ENCODE measurements at places on chromosomes 5 and 9.

GRCh38 chr5:76638479-76638878 is 15.3 kb upstream of the F2RL2 start:
- DNase-seq: no peak

- no peak for DNase-seq
These were observed 32.8 kb downstream of the TMC1 start for GRCh38 chr9:72554221-72554641.

DNA sequence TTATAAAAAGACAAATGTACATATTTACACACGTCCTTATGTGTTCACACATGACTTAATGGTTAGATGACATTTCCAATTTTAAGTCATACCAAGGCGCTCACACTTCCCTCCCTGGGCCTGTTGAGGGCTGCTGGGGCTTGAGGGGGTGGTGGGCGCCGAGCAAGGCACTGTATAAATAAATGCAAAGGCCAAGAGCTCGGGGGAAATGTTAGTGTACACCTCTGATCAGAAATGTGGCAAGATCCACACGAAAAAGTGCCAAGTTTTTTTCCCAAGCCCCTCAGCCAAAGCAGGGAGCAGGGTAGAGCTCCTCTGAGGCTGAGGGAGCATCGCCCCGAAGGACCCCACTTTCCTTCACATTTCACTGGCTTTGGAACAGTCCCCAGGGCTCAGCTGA is 7.5 kb downstream of the IRF1 start:
- no peak for DNase-seq

DNA sequence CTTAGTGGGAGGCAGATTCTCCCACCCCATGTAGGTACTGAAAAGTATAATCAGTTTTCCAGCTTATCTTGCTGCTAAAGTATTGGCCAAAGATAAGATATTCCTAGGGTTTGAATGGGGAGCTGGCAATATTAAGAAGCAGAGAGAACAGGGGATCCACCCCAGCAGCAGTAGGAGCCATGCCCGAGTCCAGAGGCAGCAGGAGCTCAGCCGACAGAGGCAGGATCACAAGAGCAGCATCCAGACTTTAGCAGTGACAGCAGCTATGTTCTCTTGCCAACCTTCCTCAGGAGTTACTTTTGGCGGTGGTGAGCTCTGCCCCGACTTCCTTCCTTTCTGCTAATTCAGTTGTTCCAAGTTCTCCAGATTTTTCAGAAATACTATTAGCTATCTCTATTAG is 224.5 kb downstream of the GADD45G start:
- no peak for DNase-seq

DNA sequence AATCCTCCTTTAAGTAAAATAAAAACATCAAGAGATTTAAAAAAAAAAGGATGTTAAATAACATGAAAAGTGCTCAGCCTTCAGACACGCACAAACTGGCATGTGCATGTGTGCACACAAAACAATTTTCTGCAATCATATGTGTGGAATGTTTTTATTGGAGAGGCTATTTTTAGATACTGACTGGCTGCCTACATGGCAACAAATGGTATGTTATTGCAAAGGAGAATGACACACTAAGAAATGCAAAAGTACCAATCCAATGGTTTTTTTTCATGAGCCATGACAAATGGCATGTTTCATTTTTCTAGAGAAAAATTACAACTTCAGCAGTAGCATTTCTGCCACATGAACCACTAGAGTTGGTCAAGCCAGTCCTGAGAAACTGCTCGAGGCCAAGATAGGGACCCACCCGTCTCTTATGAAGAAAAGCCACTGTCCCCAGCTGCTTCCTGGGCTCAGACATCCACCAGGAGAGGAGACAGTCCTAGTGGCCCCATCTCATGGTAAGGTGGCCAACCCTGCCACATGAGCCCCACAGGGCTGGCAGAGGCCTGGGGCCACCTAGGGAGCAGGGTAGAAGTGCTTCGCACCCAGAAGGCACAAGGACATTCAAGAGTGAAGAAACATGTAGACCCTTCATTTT is 116.4 kb downstream of the MYO10 start:
- DNase-seq: no peak
